ENCODE measurements at places on chromosomes 3 and 15. TPM values are rescaled to one million over a fixed set of nuclear protein-coding genes. Genes with fewer than 3 reads are reported as not detected.

DNA sequence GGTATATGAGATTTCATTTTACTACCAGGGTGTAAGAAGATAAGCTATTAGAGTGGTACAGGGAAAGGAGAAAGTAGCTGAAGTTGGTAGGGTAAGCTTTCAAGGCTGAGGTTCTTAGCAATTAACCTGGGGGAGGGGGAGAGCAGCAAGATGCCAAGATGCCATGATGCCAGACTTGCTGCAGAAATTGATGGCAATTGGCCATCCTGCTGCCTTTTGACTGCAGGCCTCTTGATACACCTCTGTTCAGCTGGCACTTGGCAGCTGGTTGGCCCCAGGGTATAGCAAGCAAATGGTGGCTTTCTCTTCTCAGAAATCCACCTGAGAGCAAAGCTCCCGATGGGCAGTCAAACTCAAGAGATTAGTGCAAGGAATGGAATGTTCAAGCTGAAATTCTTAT lies 21.4 kb upstream of the DPH6 start:
- no peak for DNase-seq

GRCh38 chr3:67362686-67363085 lies 291.7 kb downstream of the SUCLG2 start:
- DNase-seq, result no peak

- DNase-seq, result no peak
These were observed 196.5 kb downstream of the KLHL25 start for GRCh38 chr15:85598219-85598618.

The PPP1R14D gene
- total RNA-seq, result not detected

DNA sequence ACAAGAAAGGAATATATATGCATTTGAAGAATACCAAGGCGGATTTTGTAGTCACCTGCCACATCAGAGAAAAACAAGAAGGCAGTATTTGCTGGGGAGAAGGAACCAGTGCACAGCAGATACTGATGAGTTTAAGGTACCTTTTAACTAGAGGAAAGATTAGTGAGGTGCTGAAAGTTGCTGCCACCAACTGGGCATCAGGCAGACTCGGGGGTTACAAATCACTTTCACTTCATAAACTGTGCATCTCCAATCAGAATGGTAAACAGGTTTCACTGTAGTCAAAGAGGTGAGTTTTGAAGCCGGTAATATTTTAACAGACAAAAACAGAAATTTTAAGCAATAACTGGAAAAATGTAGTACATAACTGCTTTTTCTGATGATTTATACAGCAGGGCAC lies 4.1 kb downstream of the FBN1 start:
- no peak for DNase-seq

- no peak for DNase-seq
These were observed 659.3 kb downstream of the ROBO2 start for GRCh38 chr3:77699125-77699691.

DNA sequence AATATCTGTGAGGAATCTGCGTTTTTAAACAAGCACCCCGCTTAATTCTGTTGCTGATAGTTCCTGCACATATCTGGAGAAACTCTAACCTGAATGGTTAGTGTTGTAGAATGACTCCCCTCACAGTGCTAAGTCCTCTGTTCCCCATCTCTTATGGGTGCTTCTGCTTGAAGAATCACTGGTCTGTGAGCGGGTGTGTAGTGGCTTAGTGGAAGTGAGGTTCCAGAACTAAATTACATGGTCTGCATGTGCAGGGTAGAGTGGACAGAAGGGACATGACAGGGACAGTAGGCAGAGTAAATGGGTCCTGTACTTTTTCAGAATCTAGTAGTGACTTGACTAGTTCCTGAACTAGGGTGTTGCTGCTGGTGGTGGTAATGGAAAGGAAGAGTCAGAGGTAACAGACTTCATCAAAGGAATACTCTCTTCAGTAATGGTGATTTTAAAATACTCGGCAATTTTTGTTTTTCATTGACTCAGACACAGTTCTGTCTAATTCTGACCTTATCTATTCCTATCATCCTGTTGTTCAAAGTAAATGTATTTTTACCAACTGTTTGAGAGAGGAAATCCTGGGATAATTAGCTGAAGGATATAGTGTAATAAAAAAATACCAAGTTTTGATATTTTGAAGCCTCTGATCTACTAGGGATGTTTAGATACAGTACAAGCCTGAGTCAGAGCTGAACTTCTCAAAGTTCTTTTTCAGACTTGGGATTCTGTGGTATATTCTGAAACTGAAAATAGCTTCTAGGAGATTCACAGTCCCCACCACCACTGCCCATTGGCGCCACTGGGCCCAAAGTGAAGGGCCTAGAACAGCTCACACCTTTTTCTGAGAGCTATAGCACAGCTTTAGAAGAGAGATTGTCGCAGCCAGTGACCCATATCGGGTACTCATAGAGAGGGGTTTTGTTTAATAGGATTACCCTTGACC lies 55.5 kb downstream of the FNDC3B start:
- DNase-seq, result no peak

- no peak for DNase-seq
These were observed 18.9 kb upstream of the HCN4 start for GRCh38 chr15:73387507-73388255.

The ACP3 gene
- total RNA-seq, result 13.6 TPM

- no peak for DNase-seq
These were observed 83.5 kb downstream of the TNFAIP8L3 start for GRCh38 chr15:51011212-51011611.

GRCh38 chr3:31390466-31390865 lies 142.3 kb upstream of the STT3B start:
- DNase-seq, result no peak

DNA sequence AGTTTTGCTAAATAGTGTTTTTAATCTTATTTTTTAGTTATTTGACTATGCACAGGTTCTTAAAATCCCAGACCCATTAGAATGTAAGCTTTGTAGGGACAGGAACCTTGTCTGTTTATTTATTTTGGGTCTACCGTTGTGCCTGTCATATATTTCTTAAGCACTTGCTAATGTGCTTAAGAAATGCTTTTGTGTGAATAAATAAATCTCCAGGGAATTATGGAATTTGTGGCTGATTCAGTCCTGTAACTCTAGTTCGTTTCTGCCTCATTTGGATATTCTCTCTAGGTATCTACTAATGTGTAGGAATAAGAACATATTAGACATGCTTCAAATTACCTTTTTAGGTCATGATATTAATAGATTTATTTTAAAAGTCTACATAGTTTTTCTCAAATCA lies 161.6 kb downstream of the LPP start:
- no peak for DNase-seq

GRCh38 chr3:23806534-23807423 lies 1.0 kb downstream of the UBE2E1 start:
- DNase-seq, result peak; percentile 89

The TMEM44 gene
- total RNA-seq, result 18.3 TPM

GRCh38 chr15:67593562-67593961 lies 51.1 kb downstream of the MAP2K5 start:
- no peak for DNase-seq

GRCh38 chr3:31620656-31621055 lies 87.9 kb downstream of the STT3B start:
- no peak for DNase-seq
